ENCODE measurements at places on chromosomes 11 and 22.

- no peak for DNase-seq
These were observed 13.5 kb downstream of the TMA7B start for GRCh38 chr22:39973656-39974055.

- DNase-seq = no peak
These were observed 76.9 kb downstream of the KCNJ1 start for GRCh38 chr11:128790196-128790595.

DNA sequence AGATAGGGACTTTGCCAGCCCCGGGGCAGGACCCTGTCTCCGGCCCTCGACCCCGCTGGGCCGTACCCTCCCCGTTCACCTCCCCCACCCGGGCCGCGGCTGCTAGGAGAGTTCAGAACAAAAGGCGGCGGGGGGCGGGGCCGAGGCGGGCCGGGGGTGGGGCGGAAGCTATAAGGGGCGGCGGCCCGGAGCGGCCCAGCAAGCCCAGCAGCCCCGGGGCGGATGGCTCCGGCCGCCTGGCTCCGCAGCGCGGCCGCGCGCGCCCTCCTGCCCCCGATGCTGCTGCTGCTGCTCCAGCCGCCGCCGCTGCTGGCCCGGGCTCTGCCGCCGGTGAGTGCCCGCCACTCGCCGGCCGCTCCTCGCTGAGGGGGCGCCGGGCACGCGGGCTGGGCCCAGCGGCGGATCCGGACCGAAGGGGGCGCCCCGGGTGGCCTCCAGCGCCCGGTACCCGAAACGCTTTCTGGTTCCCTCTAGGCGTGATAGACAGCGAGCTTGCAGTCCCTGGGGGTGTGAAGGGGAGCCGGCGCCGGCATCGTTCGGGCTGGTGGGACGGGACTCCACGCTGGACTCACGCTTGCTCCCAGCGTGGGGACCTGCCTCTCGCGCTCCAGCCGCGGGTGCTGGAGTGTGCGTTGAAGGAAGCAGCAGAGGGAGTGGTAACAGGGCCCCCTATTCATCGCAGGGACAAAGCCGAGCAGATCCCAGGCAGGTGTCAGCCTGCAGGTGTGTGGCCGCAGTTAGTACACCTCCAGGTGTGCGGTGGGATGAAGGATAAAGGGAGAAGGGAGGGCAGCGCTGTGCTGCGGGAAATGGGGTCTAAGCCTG lies at the start of gene MMP11:
MMP11 (plus strand) TSS at position 201 of the 825 bp plus-strand sequence; CDS start at position 223, 22 bp downstream.
- DNase-seq = peak; percentile 26

DNA sequence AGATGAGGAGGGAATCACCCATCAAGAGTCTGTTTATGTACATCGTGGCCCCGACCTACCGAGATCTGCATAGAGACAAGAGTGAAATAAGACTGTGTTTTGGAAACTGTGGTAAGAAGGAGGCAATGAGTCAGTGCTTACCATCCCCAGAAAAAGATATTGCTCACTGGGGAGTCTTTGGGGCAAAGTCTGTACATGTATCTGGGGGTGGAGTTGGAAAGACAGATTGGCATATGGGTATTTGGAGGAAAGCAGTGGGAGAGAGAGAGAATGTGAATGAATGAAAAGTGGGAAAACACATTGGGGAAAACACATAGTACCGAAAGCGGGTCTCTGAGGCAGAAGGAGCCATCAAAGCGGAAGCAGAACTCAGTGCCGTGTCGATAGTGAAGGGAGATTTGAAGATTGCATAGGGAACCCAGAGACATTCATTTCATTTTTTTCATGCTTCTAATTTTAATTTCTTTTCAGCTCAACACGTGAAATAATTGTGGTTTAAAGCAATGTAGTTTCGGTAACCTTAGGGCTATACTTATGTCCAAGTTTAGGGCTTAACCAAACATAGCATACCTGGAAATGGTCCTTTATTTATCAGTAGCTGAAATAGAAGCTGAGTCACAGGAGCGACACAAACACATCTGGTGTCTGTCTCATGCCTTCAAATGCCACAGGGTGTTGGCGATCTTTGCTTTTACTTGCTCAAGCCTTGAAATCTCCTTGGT lies 98.6 kb upstream of the CD44 start:
- DNase-seq = no peak

DNA sequence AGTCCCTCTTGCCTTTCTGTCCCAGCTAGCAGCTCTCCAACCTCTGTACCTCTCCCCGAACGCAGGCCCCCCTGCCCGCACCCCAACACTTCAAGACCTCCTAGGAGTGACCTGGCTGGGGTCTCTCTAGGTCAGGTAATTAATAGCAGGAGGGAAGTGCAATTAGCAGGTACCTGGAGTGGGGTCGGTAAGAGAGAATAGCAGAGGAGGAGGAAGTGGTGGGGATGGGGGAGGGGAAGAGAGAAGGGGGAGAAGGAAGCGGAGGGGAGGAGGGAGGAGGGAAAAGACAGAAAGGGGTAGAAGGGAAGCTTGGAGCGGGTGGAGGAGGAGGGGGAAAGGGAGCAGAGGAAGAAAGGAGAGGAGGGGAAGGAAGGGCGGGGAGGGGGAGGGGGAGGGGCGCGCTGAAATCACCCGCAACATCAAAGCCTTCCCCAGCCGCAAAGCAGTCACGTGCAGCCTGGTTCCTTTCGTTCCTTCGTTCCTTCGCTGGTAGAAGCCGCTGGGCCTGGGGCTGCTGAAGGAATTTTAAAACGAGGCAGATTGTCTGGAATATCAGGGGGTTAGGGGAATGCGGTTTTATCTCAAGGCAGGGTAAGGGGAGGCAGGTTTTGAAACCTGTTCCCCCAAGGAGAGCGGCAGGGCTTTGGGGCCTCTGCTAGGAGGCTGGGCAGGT lies 29.3 kb upstream of the TCF20 start:
- DNase-seq = no peak

Data from SHP77 (cell line).